Muscle of leg (tissue), 16 donors: ENCODE measurements at places on chromosomes 3 and 15. TPM values are rescaled to one million over a fixed set of nuclear protein-coding genes. Genes with fewer than 3 reads are reported as not detected.

GRCh38 chr3:57942872-57943283 is 65.3 kb upstream of the FLNB start:
- peak; percentile 44 for DNase-seq

DNA sequence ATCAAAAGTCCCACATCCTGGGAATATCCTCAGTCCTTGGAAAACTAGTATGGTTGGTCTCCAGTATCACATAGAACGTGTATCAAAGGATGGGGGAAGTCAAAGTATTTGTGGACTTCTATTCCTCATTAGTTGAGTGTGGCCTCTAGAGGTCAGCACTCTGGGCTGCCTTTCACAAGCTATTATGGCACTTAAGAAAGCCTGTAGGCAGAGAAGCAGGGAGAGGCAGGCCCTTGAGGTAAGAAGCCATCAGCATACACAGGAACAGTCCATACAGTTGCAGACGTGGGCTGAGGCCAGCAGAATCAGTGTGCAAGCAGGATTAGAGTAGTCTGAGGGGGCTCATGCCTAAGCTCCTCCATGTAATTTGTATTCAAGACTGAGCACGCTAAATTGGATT is 341.7 kb downstream of the CLSTN2 start:
- no peak for DNase-seq

- peak; percentile 1 for DNase-seq
These were observed at the start of gene SLC6A11 for GRCh38 chr3:10816019-10816862. Gene SLC6A11 (plus strand): TSS chr3:10816228. CDS start chr3:10816266, 38 bp downstream.

DNA sequence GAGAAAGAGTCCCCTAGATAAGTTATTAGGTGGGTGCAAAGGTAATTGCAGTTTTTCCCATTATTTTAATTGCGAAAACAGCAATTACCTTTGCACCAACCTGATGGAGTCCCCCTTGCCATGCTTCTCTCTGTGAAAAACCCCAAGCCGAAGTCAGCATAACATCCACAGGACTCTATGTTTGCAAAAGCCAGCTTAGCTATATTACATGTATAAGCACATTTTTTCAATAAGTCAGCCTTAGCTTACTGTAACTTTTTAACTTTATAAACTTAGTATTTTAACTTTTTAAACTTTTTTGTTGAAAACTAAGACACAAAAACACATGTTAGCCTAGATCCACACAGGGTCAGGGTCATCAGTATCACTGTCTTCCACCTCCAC is 21.4 kb upstream of the MUC20 start:
- DNase-seq: no peak

- no peak for DNase-seq
These were observed 483.2 kb upstream of the TBL1XR1 start for GRCh38 chr3:177680472-177680821.

GRCh38 chr15:39783244-39783820 is 691 bp upstream of the FSIP1 start:
- no peak for DNase-seq

DNA sequence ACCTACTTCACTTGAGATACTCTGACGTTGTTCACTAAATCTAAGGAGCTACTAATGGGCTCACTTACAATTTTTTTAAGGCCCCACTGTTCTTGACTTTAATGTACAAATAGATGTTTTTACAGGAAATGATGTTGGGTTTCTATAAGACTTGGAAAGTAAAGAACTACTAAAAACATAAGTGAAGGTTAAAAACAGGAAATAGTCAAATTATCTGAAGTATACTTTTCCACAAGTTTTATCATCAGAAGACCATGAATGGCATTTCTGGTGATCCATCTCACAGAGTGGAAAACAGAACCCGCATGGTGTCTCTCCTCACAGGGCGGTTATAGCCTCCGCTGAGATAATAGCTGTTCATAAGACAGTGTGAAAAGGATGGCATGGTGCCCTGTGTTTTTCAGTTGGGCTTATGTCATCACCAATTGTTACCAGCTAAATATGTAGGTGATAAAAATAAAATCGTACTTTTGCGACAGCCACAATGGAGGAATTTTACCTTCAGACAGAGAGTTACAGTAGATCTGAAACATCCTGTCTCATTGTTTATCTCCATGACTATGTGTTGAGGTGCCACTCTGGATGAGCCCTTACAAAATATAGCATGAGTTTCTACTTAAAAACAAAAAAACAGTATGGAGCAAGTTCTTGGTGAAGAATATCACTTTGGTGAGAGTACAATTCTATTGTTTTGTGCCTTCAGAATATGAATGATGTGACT is 462.4 kb downstream of the RAP2B start:
- DNase-seq: no peak

DNA sequence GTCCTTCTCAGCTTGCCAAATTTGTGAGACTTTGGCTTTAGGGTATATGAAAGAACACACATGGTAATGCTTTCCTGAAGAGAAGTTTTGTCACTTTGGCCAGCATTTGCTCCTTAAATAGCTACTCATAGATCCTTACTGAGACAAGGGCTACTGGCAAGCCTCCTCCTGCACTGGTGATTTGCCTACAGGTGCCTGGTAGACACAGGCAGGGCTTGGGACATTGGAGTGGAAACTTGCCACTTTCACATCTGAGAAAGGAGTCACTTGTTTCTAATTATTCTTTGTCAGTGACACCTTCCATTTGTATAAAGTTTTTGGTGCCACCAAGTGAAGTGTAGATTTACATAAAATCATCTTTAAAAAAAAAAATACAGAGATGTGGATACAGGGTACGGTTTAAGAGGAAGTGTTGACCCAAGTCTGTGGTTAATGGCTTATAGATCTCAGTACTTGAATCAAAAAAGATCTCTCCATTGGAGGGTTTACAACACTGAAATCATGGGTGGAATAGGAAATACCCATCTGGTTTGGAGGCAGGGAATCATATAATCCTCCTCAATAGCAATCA is 132.8 kb upstream of the GADL1 start:
- peak; percentile 16 for DNase-seq

DNA sequence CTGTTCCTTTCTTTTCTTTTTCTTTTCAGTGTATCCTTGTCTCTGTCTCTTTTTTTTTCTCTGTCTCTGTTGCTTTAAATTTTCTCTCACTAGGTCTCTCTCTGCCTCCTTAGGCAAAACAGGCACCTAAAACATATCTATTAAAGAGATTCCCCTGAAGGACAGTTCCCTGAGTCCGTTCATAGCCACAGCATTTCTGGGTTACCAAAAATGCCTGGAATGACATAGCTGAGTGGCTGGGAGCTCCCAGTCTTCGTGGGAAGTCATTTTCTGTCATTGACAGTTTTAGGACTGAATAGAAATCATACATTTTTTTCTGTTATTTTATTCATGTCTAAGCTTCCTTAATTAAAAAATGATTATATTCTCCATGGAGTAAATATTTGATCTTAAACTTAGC is 323.8 kb upstream of the AZI2 start:
- no peak for DNase-seq

- DNase-seq: no peak
These were observed 26.5 kb downstream of the ANKDD1A start for GRCh38 chr15:64938192-64938591.

DNA sequence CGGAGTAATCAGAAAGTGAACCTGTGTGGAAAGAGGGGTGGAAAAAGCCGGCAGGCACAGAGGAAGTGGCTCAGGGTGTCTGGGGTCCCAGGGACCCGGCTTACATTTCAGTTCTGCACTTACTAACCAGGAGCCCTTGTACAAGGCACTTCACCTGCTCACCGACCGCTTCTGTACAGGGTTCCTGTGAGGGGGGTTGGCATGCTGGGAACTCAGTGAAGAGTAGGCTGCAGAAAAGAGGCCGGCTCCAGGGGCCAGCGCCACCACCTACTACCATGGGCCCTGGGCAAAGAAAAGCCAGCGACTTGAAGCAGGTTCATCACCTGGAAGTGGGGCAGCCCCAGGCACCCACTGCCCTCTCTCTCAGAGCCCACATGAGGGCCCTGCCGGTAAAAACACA is 6.2 kb downstream of the STIMATE start:
- DNase-seq: no peak

GRCh38 chr3:133994166-133994890 is 35.4 kb downstream of the SLCO2A1 start:
- no peak for DNase-seq

DNA sequence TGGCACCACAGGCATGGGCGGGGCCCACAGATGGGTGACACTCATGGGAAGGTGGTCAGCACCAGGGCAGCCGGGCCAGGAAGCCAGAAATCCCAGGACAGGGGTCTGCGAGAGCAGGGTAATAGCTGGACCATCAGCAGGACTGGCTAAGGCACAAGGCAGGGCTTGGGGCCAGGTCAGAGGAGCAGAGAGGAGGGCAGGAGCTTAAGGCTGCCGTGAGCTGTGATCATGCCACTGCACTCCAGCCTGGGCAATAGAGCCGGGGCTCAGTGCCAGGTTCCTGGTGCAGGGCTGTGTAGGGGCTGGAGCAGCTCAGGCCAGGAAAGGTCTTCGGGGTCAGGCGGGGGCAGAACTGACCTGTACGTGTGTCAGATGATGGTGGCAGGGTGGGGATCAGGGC is 64.2 kb upstream of the LINGO1 start:
- no peak for DNase-seq

- no peak for DNase-seq
These were observed 215.7 kb upstream of the TMC3 start for GRCh38 chr15:81589671-81590070.

- DNase-seq: no peak
These were observed 229.7 kb downstream of the RSRC1 start for GRCh38 chr3:158339638-158340037.

DNA sequence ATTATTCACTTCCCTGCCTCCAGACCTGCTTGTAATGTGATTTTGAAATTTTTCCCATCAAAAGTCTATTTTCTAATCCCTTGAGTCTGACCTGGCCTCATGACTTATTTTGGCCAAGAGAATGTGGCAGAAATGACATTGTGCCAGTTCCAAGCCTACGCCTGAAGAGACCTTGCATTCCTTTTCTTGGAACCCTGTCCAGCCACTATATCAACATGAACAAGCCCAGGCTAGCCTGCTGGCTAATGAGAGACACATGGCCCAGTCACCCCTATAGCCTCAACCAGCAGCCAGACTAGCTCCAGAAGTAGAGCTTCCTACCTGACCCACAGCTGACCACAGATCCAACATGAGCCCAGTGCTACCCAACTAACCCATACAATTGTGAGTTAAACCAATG is 121.1 kb upstream of the ACP3 start:
- DNase-seq: no peak

The PSMD6 gene
- 68.6 TPM for total RNA-seq

The DNASE1L3 gene
- total RNA-seq: 0.89 TPM

The C3orf80 gene
- 0.13 TPM for total RNA-seq

The WWTR1 gene
- 35.5 TPM for total RNA-seq

The CSPG4 gene
- total RNA-seq: 76.7 TPM

The LMOD3 gene
- 90.3 TPM for total RNA-seq

The SH3GL3 gene
- 8.6 TPM for total RNA-seq

The GOLGA8S gene
- 0.18 TPM for total RNA-seq

The CHST2 gene
- 4.1 TPM for total RNA-seq

The MINAR1 gene
- 2.8 TPM for total RNA-seq

The RBM5 gene
- total RNA-seq: 161 TPM

The POTEB2 gene
- not detected for total RNA-seq

The MEX3B gene
- 7.7 TPM for total RNA-seq

The CFAP92 gene
- 0.27 TPM for total RNA-seq

The ANKRD63 gene
- total RNA-seq: 0.22 TPM
